Esophagus muscularis mucosa (tissue), 4 donors: ENCODE measurements at places on chromosomes 3 and 15. TPM values are rescaled to one million over a fixed set of nuclear protein-coding genes. Genes with fewer than 3 reads are reported as not detected.

MOBP gene
- not detected for total RNA-seq

- no peak for DNase-seq
Observed at GRCh38 chr15:86840996-86841395, 761.3 kb downstream of the AGBL1 start.

XCR1 gene
- not detected for total RNA-seq

GRCh38 chr15:25909806-25910205 is 46.7 kb upstream of the ATP10A start:
- no peak for DNase-seq

GRK7 gene
- 0.11 TPM for total RNA-seq

- no peak for DNase-seq
Observed at GRCh38 chr3:136070334-136070733, 104.8 kb downstream of the PPP2R3A start.

DNA sequence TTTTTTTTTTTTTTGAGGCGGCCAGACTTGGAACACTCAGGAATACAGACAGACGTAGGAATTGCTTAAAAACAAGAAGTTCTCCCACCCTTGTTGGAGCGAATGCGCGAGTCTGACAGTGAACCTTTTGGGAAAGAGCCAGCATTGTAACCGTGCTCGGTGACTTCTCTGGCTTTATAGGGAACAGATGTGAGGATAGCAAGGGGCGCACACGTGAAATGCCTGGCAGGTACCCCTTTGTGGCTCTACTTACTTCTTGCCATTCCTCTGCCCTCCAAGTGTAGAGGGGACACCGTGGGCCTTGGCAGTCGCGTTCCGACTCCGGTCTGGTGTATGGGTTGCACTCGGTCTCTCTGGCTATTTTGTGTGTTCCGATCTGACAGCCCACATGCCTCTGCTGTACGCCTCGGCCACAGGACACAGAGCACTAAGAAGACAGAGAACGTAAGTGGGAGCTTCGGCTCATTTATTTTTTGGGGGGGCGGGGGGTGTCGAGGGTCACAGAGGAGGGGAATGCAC is 126.4 kb downstream of the ADAMTS9 start:
- peak; percentile 79 for DNase-seq

DNA sequence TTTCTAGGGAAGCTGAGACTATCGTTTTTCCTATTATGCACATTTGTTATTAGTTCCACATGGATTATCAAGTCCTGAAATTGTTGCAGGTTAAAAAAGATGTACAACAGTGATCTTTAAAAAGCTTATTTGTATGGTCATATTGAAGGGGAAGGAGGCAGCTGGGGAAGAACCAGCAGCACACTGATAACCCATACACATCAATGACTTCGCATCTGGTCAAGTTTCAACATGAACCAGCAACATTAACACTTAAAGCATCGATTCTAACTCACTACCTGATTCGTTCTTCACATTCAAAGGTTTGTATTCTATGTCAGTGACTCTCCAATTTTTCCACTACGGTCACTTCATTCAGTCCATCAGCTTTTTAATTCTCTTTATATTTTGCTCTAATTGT is 56.4 kb downstream of the NCEH1 start:
- DNase-seq: peak; percentile 12

- no peak for DNase-seq
Observed at GRCh38 chr15:63194880-63195568, 5.6 kb downstream of the RAB8B start.

DNA sequence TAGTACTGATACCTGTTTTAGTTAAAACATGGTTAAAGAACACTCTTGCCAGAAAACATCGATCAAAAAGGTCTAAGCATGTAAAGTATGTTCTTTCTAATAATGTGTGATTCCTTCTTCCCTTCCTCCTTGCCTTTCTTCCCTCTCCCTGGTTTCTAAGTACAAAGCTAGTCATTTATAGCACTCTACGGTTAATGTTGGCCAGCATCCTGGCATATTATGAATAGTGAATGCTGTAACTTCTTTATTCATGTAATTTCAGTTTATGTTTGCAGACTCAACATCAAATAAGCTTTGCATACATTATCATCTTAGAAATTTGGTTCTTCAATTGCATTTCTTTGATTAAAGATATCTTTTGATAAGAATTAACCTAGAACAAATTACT is 27.1 kb downstream of the P2RY12 start:
- DNase-seq: no peak

SEMA5B gene
- total RNA-seq: 0.42 TPM

- DNase-seq: no peak
Observed at GRCh38 chr3:31275038-31275572, 257.6 kb upstream of the STT3B start.

- DNase-seq: no peak
Observed at GRCh38 chr3:129235344-129235917, 14.0 kb upstream of the COPG1 start.

GUCA1C gene
- not detected for total RNA-seq

ARMC8 gene
- 79.3 TPM for total RNA-seq

- no peak for DNase-seq
Observed at GRCh38 chr3:183265157-183265642, 12.1 kb downstream of the B3GNT5 start.

DNA sequence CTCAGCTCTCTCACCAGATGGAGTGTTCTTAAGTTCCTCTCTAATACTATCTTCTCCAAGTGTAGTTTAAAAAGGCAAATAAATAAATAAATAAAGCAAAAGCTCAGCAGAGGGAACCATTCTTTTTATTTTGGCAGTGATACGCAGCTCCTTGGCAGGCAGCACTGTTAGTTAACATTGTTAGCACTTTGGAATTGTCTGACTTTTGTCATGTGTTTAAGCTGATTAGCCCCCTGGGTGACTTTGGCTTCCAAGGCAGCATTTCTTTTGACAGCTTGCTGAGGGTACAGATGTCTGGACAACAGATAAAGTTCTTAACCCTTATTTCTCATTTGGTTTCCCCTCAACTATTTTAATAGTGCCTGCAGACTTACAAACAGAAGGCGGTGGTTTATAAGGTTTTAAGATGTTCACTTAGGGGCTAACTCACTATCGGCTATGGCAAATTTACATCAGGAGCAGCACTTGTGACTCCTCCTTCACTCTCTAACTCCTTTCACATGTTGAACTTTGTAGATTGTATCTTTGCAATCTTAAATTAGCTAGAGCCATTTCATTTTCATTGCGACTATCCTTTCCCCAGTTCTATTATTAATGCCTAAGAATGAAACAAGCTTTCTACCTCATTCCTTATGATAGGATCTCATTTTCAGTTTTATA is 213.4 kb downstream of the ZBBX start:
- DNase-seq: no peak

DNA sequence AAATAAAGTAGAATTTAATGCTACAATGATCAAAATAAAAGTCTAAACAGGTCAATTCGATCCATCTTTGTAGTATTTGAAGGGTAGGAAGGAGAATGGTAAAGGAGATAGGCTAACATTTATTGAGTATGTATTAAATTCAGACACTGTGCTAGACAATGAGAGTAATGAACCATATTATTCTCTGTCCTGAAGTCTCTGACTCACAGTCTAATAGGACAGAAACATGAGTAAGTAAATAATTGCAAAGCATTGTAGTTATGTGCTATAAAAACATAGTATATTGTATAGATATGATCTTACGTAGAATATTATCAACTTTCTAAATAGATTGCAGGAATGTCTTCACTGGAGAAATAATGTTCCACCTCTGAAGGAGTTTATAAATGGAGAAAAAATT is 64.5 kb downstream of the MDFIC2 start:
- DNase-seq: no peak

CMTM8 gene
- total RNA-seq: 4.2 TPM

- DNase-seq: no peak
Observed at GRCh38 chr3:22443571-22444233, 692.7 kb upstream of the ZNF385D start.

GRCh38 chr3:143648708-143649107 is 199.6 kb downstream of the SLC9A9 start:
- DNase-seq: no peak

DNA sequence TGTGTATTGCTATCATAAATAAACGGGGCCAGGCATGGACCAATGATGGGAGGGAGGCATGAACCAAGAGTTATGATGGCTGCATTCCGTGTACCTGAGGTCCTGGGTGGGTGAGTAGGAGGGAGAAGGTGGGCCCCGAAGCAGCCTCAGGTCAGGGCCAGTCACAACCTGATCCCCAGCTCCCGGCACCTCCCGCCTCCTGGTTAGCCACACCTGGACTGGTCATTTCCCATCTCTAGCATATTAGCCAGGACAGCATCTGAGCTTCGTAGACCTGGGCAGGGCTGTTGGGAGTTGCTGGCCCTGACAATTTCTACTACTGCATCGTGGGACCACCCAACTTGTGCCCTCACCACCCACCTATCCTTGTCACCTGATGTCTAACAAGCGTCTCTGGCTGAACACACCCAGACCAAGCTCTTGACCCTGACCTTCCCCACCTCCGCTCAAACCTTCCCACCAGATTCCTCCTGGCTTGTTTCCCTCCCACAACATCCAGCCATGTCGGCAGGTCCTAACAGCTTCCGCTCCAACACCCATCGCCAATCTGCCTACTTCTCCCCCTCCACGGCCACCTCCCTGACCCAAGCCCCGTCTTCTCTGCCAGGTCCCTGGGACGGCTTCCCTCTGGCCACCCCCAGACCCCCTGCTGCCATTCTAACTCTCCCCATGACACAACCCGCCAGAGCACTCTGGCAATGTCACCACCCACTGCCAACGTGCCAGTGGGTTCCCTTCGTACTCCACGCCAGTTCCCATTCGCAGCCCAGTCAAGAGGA is 133.8 kb upstream of the IQSEC1 start:
- no peak for DNase-seq

GRCh38 chr15:66946578-66947164 is 118.7 kb upstream of the SMAD3 start:
- no peak for DNase-seq

DNA sequence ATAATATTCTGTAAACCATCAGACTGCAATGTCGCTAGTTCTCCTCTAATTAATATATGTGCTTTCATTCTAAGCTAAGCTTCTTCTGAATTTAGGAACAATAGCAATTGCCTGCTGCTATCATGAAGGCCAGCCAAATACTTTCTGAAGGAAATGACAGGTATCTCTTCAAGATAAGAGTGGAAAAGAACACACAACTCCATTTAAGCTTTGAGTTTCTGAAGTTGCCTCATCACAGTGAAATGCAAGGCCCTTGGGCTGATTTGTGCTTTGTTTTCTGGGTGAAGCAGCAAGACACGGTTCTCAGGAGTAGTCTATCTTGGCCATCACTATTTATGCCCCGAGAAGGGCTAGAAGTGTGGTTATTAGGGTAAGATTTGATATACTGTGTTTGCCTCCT is 6.2 kb downstream of the SLC7A14 start:
- DNase-seq: no peak

GRCh38 chr15:65303687-65304380 is 643 bp upstream of the RNU5B-1 start:
- DNase-seq: no peak

DNA sequence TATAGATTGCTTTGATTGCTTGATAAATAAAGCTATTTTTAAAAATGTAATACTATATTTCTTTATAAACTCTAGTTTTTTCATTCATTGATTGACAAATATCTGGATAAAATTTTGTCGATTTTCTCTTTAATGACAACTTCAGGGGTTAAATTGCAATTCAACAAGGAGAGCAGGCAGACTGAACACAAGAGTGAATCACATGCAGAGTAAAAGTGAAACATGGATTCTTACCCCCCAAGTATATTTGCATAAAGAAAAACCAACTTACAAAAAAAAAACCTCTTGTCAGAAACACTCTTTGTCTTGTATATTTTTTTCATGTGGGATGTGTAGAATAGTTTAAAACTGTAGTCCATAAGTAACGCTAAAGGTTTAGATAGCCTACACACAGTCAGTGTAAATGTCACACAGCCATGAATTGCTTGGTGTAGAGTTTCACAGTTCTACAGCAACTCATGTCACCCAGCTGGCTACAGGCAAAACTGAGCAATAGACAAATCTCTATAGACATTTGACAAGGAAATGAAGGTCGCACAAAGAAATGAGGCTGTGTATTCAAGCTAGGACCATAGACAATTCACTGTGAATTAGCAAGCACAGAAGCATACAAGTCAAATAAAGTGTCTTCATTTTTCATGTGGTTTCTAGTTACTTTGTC is 141.6 kb downstream of the THRB start:
- DNase-seq: no peak

DNA sequence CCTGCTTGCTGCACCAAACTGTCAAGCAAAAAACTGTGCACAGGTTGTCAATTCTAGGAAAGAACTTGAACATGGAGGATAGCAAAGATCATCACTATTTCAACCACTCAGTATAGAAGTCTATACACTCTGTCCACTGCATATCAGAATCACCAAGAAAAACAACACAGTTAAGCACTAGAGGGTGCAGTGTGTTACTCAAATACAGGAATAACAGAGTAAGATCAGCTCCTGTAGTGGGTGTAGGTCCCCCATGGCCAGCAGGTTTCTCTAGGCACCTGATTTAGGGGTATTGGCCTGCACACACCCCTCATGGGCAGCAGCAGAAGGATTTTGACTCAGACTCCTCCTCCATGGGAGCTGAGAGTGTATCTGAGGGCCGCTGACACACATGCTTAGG is 464.1 kb downstream of the EPHA6 start:
- DNase-seq: no peak

DNA sequence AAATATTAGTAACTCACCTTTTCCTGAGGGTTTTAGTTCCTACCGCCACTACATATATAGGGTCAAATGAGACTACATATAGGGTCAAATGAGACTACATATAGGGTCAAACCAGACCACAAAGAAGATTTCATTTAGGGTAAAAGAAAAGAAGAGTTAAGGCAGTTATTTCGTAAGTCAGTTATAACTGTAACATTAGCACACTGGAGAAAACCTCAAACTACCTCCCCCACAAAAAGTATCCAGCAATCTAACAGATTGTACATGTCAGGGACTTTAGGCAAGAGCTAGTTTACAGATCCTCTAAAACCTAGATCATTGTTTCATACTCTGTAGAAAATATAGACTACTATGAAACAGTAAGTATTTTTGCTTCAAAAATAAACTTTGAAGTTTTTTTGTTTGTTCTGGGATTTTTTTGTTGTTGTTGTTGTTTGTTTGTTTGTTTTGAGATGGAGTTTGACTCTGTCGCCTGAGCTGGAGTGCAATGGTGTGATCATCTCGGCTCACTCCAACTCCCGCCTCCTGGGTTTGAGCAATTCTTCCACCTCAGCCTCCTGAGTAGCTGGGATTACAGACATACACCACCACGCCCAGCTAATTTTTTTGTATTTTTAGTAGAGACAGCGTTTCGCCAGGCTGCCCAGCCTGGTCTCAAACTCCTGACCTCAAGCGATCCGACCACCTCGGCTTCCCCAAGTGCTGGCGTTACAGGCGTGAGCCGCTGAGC is 92.4 kb upstream of the CGNL1 start:
- DNase-seq: no peak

DUOXA1 gene
- total RNA-seq: 0.13 TPM

GRCh38 chr3:118987477-118987876 is 47.2 kb downstream of the IGSF11 start:
- no peak for DNase-seq

DNA sequence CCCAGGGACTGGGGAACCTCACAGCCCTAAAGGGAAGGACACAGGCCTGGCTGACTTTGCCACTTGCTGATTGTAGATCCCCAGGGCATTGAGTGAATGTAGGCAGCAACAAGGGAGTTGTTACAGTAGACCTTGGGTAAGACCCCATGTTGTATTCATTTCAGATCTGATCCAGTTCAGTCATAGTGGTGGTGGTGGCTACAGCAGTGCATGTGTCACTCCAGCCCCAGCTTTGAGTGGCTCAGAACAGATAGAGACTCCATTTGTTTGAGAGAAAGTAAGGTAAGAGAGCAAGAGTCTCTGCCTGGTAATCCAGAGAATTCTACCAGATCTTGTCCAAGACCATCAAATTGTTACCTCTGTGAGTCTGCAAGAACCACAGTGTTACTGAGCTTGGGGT is 278.7 kb upstream of the SATB1 start:
- no peak for DNase-seq

ACKR2 gene
- 15.9 TPM for total RNA-seq

HPS3 gene
- 15.9 TPM for total RNA-seq
